ENCODE measurements at places on chromosomes 7 and 10.

GRCh38 chr10:80579181-80579763 is 41.6 kb downstream of the SH2D4B start:
- peak; percentile 75 for DNase-seq

DNA sequence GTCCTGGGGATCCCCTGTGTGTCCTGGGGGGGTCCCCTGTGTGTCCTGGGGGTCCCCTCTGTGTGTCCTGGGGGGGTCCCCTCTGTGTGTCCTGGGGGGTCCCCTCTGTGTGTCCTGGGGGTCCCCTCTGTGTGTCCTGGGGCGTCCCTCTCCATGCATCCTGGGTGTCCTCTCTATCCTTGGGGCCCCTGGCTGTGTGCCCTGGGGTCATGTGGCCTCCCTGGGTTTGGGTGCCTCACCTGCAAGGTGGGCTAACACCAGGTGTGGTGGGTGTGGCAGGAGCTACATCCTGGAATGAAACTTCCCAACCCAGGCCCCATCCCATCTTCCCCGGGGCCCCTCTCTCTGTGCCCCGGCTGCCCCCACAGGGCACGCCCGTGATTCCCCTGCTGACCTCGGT is 4.9 kb downstream of the CYP2W1 start:
- DNase-seq = no peak

DNA sequence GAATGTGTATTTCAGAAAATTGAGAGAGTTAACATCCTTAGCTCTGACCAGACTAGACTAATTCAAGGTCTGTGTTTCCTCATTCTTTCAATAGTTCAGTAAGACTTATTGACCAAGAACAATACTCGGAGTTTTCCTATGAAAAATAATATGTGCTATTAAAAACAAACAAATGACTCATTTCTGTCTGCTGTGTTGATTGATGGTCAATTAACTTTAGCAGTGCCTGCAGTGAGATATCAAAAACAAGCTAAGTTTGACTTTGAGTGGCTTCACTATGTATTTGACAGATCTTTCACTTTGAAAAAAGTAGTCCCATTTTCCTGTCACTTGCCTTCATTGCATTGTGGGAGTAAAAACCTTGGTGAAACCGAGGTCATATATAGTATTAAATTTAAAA is 91.0 kb downstream of the GNAT3 start:
- DNase-seq = no peak

DNA sequence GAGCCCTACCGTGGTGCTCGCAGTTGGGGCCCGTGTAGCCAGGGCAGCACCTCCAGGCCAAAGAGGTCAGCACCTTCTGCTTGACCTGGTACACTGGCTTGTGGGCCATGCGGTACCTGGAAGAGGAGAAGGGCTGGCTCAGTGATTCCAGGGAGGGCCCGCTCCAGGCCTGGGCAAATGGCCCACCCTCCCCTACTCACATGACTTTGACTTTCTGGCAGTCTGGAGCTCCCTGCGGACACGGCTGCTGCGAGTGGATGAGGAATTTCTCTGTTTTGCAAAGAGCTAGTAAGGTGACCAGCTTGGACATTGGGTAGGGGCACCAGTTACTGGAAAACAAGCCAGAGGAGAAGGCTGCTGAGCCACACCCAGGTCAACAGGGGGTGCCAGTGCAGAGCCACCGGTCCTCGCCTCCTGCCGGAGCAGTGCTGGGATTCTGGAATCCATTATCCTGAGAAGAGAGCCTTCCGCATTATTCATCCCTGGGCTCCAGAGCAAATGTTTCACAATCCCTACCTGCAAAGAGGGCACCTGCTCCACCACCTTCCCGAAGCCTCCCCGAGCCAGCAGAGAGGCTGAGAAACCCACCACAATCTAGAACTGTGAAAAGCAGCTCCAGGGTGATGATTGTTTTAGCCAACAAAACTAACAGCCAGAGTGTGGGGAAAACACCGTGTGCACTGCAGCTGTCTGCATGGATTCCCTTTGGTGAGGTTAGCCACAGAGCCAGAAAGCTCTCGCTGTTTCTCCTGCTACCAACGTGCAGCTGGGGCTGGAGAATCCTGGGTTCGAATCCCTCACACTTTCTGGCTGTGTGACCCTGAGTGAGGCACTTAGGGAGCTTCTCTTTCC is 11.8 kb downstream of the MMRN2 start:
- no peak for DNase-seq

- no peak for DNase-seq
Measured at GRCh38 chr10:125055446-125055845, 104.9 kb downstream of the CTBP2 start.

DNA sequence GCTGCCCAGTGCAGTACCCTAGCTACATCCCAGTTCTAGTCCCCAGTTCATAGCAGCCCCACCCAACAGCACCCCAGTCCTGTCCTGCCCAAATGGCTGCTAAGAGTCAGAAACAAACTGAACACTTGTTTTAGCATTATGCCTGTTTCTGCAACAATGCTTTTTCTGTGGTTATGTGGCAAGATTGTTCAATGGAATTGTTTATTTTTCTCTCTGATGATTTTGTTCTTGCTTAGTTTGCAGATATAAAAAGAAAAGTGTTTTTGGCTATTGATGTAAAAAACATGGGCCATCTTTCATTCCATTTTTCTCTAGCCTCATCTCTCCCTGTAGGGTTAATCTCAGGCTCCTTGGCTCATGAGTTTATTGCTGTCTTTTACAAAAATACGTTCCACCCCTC is 42.5 kb downstream of the LRRC4 start:
- DNase-seq = no peak

DNA sequence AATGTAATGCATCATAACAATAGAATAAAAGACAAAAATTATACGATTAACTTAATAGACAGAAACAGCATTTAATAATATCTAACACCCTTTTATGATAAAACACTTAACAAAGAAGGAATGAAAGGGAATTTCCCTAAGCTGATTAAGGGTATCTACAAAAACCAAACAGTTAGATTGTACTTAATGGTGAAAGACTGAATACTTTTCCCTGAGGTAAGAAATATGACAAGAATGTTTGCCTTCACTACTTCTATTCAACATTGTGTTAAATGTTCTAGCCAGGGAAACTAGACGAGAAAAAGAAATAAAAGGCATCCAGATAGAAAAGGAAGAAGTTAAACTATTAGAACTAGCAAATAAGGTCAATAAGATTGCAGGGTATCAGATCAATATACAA is 276.9 kb downstream of the BAMBI start:
- no peak for DNase-seq

DNA sequence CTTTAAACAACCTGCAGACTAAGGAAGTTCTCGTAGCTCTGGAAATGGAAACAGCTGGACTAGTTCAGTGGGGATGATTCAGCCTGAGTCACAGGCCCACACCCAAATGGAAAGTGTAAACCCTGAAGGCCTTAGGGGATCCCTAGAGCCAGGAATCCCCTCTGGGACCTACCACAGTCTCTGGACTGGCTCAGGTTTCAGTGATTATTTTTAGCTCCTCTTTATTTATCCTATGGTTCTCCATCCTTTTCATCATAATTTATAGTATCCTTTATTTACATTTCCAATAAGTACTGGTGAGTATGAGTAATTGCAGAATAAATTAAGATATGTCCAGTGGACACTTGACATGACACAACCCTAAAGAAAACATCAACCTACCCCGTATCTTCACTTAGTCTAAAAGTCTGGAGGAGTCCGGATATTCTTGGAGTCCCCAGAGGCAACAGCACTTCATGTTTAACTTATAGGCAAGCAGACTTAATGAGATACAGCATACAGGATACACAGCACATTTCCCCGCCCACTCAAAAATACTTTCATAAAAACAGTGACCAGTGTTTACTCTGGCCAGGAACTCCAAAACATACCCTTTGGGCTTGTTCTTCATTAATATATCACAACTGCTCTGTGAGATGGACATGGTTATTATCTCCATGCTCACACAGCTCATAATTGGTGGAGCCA is 28.4 kb upstream of the SEMA3E start:
- DNase-seq = peak; percentile 68

GRCh38 chr10:25017154-25017590 is 760 bp downstream of the THNSL1 start:
- no peak for DNase-seq

GRCh38 chr10:72762042-72762441 is 70.1 kb downstream of the MCU start:
- no peak for DNase-seq

DNA sequence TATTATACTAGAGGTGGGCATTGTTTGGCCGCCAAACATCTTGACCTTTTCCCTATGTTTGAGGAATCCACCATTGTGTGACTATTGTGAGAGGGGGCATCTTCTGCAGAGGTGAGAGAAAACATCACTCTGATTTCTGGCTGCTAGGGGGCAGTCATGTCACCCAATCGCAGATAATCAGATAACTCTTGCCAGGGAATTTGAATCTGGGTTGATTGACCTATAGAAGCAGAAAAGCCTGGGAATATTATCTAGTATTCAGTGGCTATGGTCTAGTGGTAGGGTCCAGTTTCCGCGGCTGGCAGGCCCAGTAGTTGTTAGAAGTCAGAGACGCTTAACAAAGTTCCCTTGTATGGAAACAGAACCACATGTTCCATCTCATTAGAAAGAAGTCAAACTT is 808.5 kb downstream of the PHTF2 start:
- DNase-seq = no peak

DNA sequence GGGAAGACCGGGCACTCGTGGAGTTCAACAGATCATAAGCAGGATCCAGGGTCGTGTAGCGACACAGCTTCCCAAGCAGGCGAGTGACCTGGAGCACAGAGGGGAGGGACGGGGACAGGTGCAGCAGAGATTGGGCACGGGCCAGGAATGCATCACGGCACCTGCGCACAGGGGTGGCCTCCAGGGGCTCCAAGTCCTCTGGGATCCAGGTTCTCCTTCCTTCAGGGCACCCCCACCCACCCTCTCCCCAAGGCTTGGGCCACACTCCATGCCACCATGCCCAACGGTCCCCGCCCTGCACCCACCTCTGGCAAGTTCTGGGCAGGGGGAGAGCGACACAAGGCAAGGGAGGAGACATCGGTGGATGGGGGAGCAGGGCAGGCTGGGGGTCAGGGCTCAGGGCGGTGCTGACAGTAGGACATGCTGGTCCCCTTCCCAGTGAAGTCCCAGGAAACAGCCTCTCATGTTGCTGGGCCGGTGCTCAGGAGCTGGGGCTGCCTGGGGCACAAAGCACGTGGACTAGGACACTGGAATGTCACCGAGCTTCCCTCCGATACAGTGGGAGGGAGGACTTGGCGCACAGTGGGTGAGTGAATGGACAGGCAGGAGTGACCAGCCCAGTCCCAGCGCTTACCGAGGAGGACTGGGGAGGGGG is 597.3 kb downstream of the PTPRN2 start:
- DNase-seq = no peak

GRCh38 chr7:56290548-56290947 is 174.3 kb upstream of the NUPR2 start:
- DNase-seq = no peak

- DNase-seq = no peak
Measured at GRCh38 chr7:6256677-6257535, 15.5 kb downstream of the CYTH3 start.

- DNase-seq = no peak
Measured at GRCh38 chr7:131284702-131285419, 42.8 kb upstream of the MKLN1 start.

GRCh38 chr7:157627033-157627432 is 290.2 kb downstream of the DNAJB6 start:
- DNase-seq = no peak

- DNase-seq = no peak
Measured at GRCh38 chr10:11023009-11023953, 5.6 kb downstream of the CELF2 start.

GRCh38 chr7:147721962-147722830 is 868.4 kb upstream of the C7orf33 start:
- no peak for DNase-seq

GRCh38 chr7:95780665-95781064 is 8.3 kb downstream of the DYNC1I1 start:
- no peak for DNase-seq

DNA sequence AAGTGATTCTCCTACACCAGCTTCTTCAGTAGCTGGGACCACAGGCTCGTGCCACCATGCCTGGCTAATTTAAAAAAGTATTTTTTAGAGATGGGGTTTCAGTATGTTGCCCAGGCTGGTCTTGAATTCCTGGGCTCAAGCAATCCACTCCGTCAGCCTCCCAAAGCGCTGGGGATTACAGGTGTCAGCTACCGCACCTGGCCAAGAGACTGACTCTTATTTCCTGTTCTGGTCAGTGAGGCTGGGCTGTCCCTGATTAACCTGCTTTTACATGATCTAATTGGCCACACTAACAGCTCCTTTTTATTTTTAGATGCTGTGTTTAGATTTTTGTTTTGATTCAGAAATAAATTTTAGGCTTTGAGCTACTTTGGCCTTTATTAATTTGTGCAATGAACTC is 203.9 kb downstream of the NXPH1 start:
- DNase-seq = no peak

- no peak for DNase-seq
Measured at GRCh38 chr10:58992830-58993460, 183.5 kb upstream of the PHYHIPL start.

- DNase-seq = peak; percentile 24
Measured at GRCh38 chr10:92574548-92575261, 812 bp upstream of the IDE start.

GRCh38 chr7:73992101-73992562 is 35.8 kb upstream of the ELN start:
- no peak for DNase-seq

- no peak for DNase-seq
Measured at GRCh38 chr10:24553051-24553612, 170.6 kb downstream of the ARHGAP21 start.

DNA sequence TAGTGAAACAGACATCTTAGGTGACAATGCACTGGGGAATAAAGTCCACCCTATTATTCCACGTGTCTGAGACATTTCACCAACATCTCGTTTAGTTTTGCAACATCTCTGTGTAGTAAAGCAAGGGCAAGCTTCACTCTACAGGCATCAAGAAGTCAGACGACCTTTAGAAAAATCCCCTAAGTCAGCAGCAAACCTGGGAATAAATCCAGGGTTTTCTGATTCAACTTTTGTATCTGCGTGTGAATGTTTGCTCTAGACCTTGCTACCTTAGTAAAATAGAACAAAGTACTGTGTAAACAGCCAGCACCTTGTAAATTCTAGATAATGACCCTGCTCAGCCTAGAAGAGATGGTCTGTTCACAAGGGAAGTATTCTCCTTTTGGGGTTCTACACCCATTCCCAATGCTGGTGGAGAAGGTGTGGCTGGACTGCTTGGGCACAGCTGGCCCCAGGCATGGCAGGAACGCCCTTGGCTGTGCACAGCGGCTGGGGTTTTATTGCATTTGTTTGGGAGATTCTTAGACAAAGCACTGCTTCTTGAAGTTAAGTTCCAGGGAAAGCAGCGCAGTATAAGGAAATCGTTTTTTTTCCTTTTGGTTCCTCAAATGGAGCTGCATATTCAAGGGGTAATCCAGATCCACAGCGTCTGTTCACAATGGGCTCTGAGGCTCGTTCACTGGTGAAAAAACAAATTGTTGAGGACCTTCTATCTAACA is 38.3 kb upstream of the GALNTL5 start:
- no peak for DNase-seq

- DNase-seq = no peak
Measured at GRCh38 chr10:125795128-125795527, 19.5 kb upstream of the MMP21 start.

GRCh38 chr7:30556840-30557239 is 37.8 kb upstream of the GARS1 start:
- no peak for DNase-seq

Data from NCI-H526 treated with DMSO at 0.1 percent for 48 hours (cell line).